GM06990 (cell line): ENCODE measurements at places on chromosomes 1 and 21.

GRCh38 chr1:201503397-201504176 is 3.3 kb downstream of the CSRP1 start:
- DNase-seq: no peak

- DNase-seq: no peak
Observed at GRCh38 chr1:22736501-22737080, 26.0 kb downstream of the EPHB2 start.

GRCh38 chr1:68497358-68497698 is 446 bp upstream of the DEPDC1 start:
- DNase-seq: no peak

DNA sequence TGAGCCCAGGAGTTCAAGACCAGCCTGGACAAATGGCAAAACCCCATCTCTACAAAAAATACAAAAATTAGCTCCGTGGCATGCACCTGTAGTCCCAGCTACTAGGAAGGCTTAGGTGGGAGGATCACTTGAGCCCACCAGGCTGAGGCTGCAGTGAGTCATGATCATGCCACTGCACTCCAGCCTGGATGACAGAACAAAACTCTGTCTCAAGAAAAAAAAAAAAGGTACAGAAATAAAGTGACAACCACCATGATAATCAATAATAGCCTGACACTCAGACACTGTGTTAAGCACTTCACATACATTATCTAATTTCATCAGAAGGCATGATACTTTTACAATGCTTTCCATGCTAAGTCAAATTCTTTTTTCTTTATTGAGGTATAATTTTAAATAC is 53.1 kb downstream of the ST7L start:
- DNase-seq: no peak

DNA sequence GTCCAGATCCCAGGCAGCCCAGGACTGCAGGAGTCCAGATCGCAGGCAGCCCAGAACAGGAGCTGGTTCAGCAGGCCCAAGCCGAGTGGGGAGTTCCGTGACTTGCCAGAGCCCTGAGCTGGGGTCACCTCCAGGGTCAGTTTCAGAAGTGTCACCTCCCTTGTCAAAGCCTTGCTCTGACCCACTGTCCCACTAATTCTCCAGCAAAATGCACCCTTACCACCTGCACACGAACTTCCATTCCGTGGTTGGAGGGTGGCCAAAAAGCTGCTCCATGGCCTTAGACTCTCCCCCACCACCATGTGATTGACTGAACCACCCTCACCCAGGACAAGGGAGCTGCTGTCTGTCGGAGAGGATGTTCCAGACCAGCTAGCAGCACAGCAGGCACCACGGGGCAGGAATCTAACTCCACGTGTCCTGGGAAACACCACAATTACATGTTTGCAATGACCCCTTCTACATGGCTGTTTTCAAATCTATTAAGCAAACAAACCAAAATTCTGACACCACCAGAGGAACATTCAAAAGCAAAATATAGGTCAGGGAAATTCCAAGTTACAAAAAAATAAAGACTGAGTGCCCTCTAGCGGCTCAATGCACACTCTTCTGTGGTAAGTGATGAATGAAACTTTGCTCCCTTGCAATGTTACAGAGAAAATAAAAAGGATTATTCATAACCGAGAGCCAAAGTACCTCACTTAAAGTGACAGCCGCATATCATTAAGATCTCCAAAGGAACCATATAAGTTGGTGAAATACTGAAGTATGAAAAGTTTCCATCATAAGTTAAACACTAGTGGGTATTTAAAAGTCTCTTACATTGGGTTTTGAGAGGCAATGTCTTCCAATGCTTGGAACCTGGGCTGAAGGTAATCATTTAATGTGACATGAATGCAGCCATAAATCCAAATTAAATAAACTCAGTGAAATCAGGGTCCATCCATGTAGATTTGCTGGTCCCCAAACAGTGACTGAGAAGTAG is 76.3 kb downstream of the NPHP4 start:
- no peak for DNase-seq

GRCh38 chr21:44416193-44416592 is 39.1 kb upstream of the LRRC3 start:
- DNase-seq: no peak

- no peak for DNase-seq
Observed at GRCh38 chr1:25516686-25517085, 26.7 kb upstream of the LDLRAP1 start.

DNA sequence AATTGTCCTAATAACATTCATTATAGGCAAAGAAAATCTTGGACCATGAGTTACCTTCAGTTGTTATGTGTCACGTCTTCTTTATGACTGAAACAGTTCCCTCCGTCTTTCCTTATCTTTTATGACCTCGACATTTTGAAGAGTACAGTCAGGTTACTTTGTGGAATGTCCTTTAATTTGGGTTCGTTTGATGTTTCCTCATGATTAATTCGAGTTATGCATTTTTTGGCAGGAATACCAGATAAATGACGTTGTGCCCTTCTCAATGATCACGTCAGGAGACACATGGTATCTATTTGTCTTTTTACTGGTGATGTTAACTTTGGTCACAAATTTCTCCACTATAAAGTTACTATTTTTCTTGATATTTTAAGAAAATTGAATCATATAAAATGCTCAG is 17.3 kb upstream of the KLF17 start:
- DNase-seq: no peak

- DNase-seq: no peak
Observed at GRCh38 chr1:232519186-232519585, 110.7 kb downstream of the SIPA1L2 start.

DNA sequence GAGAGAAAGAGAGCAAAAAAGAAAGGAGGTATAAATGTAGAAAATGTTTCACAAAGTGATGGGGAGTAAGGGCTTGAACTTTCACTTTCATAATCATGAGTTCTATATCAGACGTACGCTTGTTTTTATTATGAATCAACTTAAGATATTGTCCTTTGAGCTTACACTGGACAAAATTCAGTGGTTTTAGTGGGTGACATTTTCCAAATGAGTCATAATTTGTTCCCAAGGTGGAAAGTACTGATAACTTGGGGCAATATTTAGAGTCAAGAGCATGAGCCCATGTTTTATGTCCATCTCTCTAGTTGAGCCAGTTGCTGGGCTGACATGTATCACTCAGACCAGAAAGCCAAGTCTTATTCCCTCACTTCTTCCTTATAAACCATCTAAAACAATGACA is 161.6 kb downstream of the CHRM3 start:
- no peak for DNase-seq

GRCh38 chr1:116934586-116935207 is 25.0 kb downstream of the PTGFRN start:
- DNase-seq: no peak

GRCh38 chr1:24861821-24862727 is 68.0 kb downstream of the RUNX3 start:
- no peak for DNase-seq

DNA sequence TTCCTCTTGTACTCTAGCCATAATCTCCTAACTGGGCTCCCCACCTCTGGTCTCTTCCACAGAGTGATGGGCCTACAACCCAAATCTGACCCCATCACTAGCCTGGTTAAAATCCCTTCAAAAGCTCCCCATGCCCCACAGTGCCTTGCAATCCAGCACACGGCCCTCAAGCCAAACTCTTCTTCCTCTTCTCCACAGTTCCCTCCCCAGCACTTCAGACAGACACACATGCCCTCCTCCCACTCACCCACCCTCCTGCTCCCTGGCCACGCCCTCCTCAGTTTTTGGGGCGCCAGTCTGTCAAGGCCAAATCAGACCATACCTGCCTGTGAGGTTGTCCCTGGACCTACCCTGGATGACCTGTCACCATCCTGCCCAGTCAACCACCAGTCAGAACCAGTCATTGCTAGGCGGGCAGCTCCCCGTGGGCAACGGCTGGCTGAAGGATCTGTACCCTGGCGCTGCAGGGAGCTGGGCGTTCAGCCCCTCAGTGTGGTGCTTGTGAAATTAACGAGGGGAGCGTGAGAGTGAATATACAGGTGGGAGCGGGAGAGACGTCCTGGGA is 753 bp downstream of the C1orf210 start:
- no peak for DNase-seq
